Muscle of leg (tissue), 16 donors: ENCODE measurements at places on chromosomes 2 and 18. TPM values are rescaled to one million over a fixed set of nuclear protein-coding genes. Genes with fewer than 3 reads are reported as not detected.

The DNAH7 gene
- 0.15 TPM for polyA plus RNA-seq

The TBR1 gene
- polyA plus RNA-seq, result 0.09 TPM

The LINC00305 gene
- not detected for polyA plus RNA-seq

The SP100 gene
- 17.1 TPM for polyA plus RNA-seq

The GPC1 gene
- 97.7 TPM for polyA plus RNA-seq

The GAL3ST2 gene
- not detected for polyA plus RNA-seq

The RSAD2 gene
- 3.6 TPM for polyA plus RNA-seq

The RAD51AP2 gene
- polyA plus RNA-seq, result 0.11 TPM

The ELAC1 gene
- polyA plus RNA-seq, result 6.2 TPM

The PIEZO2 gene
- polyA plus RNA-seq, result 19.3 TPM

The HOXD10 gene
- 0.21 TPM for polyA plus RNA-seq

The CYP27A1 gene
- polyA plus RNA-seq, result 20.1 TPM

The SFT2D3 gene
- polyA plus RNA-seq, result not detected

The SERPINB10 gene
- 0.44 TPM for polyA plus RNA-seq

The ZEB2 gene
- polyA plus RNA-seq, result 118 TPM
